ENCODE measurements at places on chromosomes 1 and 21. TPM values are rescaled to one million over a fixed set of nuclear protein-coding genes. Genes with fewer than 3 reads are reported as not detected.

Gene ZNF695
- total RNA-seq: 0.11 TPM

Gene RAB42
- 1.3 TPM for total RNA-seq

Gene C1orf21
- total RNA-seq: 22.8 TPM

Gene C1orf87
- not detected for total RNA-seq

Gene AZIN2
- 5.0 TPM for total RNA-seq

Gene SYCP1
- total RNA-seq: not detected

- peak overlapping the region; percentile 86 for H3K27ac ChIP-seq
- peak; percentile 88 for DNase-seq
- no peaks in the 10 kb centered on the region for H3K36me3 ChIP-seq
Measured at GRCh38 chr21:41774467-41775148, 7.8 kb upstream of the RIPK4 start.

- H3K27ac ChIP-seq: no peak overlapping the region
- H3K27me3 ChIP-seq: no peaks in the 10 kb centered on the region
- no peak overlapping the region for H3K4me3 ChIP-seq
- no peaks in the 10 kb centered on the region for H3K36me3 ChIP-seq
- no peaks in the 10 kb centered on the region for H3K4me1 ChIP-seq
Measured at GRCh38 chr21:25708467-25709065, 26.1 kb downstream of the ATP5PF start.

DNA sequence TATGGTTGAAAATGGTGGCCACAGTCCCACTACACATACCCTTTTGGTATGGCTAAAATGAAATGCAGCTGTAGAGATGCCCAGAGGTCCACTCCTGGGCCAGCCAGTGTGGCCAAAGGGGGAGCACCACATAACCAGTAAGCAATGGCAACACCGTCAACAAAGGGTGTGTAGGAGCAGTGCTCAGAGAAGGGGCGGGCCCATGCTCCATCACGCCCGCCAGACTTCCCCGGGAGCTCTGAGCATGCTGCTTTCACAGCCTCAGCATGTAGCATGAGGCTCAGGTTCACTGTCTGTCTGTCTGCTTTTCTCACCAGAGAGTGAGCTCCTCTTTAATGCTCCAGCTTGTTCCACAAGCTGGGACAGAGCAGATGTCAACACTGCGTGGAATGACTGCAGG is 537.6 kb downstream of the MATN1 start:
- no peak overlapping the region for H3K27ac ChIP-seq
- H3K4me3 ChIP-seq: no peak overlapping the region
- DNase-seq: no peak
- no peaks in the 10 kb centered on the region for H3K36me3 ChIP-seq
- no peaks in the 10 kb centered on the region for H3K4me1 ChIP-seq
- no peaks in the 10 kb centered on the region for H3K27me3 ChIP-seq

- no peak for DNase-seq
- no peak overlapping the region for H3K4me3 ChIP-seq
- H3K4me1 ChIP-seq: peaks cover 9% of the 10 kb centered on the region
- no peaks in the 10 kb centered on the region for H3K27me3 ChIP-seq
- H3K27ac ChIP-seq: no peak overlapping the region
Measured at GRCh38 chr21:45076245-45076711, 1.9 kb downstream of the ADARB1 start.

DNA sequence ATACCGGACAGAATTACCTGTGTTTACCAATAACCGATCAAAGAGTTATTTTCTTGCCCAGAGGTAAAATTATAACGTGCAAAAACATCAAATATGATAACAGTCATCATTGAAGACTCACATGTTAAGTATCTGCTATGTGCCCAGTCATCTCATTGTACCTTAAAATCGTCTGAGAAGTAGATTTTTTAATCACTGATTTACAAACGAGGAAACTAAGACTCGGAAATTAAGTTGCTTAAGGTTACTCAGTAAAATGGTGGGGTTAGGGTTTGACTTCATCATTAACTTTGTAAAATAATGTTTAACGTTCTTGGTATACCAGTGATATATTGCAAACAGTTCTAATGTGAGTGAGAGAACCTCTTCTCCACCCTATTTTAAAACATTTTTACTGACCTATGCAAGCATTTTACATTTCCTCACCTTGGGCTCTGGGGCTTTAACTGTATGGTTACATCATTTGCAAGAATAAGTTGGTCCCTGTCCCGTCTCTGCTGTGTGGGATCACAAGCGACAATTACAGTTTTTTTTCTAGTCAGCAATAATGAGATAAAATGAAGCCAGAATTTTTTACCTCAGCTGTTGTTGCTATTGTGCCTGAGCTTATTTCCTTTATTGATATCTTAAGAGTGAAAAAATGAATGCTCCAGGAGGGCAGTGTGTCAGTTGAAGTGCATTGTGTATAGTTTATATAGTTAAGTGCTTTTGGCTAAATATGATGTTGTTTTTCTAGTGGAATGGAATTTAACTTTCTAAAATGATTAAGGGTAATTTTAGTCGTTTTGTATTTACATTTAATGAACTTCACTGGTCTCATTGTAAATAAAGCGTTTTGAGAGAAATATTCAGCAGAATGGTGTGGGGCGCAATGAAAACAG is 2.7 kb downstream of the RPRD2 start:
- no peaks in the 10 kb centered on the region for H3K27me3 ChIP-seq
- peaks cover 18% of the 10 kb centered on the region for H3K4me1 ChIP-seq
- no peak for DNase-seq
- no peaks in the 10 kb centered on the region for H3K36me3 ChIP-seq

GRCh38 chr1:37828410-37829074 is 20.5 kb upstream of the YRDC start:
- DNase-seq: no peak
- H3K27ac ChIP-seq: no peak overlapping the region
- H3K4me3 ChIP-seq: no peak overlapping the region
- H3K4me1 ChIP-seq: no peaks in the 10 kb centered on the region
- H3K27me3 ChIP-seq: no peaks in the 10 kb centered on the region

- H3K36me3 ChIP-seq: no peaks in the 10 kb centered on the region
- H3K27me3 ChIP-seq: no peaks in the 10 kb centered on the region
- no peak overlapping the region for H3K27ac ChIP-seq
- DNase-seq: peak; percentile 12
- H3K4me1 ChIP-seq: no peaks in the 10 kb centered on the region
Measured at GRCh38 chr1:78839704-78840277, 166.7 kb downstream of the ADGRL4 start.

DNA sequence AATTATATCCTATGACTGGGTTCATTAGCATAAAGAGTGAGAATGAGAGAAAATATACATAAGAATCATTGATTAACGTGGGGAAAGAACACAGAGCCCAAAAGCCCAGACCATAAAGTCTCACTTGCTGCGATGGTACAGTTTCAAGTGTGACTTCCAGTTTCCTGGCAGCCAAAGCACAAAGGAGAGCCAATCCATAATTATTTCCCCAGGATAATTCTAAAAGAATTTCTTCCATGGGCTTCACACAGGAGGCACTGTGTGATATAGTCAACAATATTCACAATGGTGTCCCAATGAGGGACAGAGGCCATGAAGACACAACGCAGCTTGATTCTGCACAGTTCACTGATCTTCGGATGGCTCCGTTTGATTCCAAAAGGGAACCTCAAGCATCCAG is 321.6 kb downstream of the PLPP3 start:
- no peaks in the 10 kb centered on the region for H3K27me3 ChIP-seq
- H3K27ac ChIP-seq: no peak overlapping the region
- H3K36me3 ChIP-seq: no peaks in the 10 kb centered on the region

- peak; percentile 45 for DNase-seq
- H3K36me3 ChIP-seq: no peaks in the 10 kb centered on the region
- H3K4me3 ChIP-seq: no peak overlapping the region
- no peak overlapping the region for H3K27ac ChIP-seq
- no peaks in the 10 kb centered on the region for H3K4me1 ChIP-seq
Measured at GRCh38 chr1:114901814-114902213, 47.2 kb downstream of the SYCP1 start.

- peaks cover 10% of the 10 kb centered on the region for H3K4me1 ChIP-seq
- no peaks in the 10 kb centered on the region for H3K36me3 ChIP-seq
- no peak overlapping the region for H3K4me3 ChIP-seq
- no peak overlapping the region for H3K27ac ChIP-seq
Measured at GRCh38 chr1:56175211-56175610, 404.2 kb downstream of the PLPP3 start.

GRCh38 chr1:219664310-219665029 is 51.6 kb upstream of the ZC3H11B start:
- no peak overlapping the region for H3K27ac ChIP-seq
- H3K36me3 ChIP-seq: no peaks in the 10 kb centered on the region
- H3K4me3 ChIP-seq: no peak overlapping the region
